Urinary bladder (tissue), 4 donors: ENCODE measurements at places on chromosomes 5 and 9. TPM values are rescaled to one million over a fixed set of nuclear protein-coding genes. Genes with fewer than 3 reads are reported as not detected.
A peak's percentile ranks its signal among the peaks of the same experiment; 100 is the strongest.

The CYLC2 gene
- not detected for total RNA-seq

The NAA35 gene
- 43.8 TPM for total RNA-seq

The PLPPR1 gene
- 0.95 TPM for total RNA-seq

The GMCL2 gene
- total RNA-seq: 0.16 TPM

The SMU1 gene
- 37.0 TPM for total RNA-seq

The TPD52L3 gene
- not detected for total RNA-seq

DNA sequence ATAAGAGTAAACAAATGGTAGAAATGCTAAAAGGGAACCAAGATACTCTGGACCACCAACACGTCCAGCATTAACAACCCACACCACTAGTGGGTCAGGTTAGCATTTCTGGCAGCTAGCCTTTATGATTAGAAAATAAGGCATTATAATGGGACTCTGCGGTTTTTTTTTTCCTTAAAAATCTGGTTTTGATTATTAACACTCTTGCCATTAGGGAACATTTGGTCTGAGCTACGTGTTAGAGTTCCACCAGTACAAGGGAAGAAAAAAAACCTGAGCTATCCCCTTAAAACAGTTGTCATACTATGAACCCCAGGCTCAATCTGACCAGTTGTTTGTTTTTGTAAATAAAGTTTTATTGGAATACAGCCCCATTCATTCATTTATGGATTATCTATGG, 110.4 kb downstream of the NTRK2 start:
- DNase-seq: no peak

DNA sequence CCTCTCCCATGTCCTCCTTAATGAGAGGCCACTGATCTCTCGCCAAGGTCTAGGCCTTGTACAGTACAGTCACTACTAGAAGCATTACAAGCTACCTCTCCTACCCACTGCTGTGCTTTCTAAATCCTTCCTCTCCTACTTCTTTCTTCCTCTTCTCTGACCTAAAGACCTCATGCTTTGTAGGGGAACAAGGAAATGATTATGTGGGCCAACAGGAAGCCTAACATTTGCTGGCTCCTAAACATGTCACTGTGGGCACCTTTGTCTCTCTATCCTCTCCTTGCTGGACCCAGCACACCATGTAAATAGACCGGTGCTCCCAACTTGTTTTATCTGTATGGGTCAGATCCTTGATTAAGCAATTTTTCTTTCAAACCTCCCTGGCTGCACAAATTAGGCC, 16.7 kb downstream of the SLC28A3 start:
- DNase-seq: no peak

- no peak for DNase-seq
These were observed 45.9 kb upstream of the TLX3 start for GRCh38 chr5:171263181-171263580.

DNA sequence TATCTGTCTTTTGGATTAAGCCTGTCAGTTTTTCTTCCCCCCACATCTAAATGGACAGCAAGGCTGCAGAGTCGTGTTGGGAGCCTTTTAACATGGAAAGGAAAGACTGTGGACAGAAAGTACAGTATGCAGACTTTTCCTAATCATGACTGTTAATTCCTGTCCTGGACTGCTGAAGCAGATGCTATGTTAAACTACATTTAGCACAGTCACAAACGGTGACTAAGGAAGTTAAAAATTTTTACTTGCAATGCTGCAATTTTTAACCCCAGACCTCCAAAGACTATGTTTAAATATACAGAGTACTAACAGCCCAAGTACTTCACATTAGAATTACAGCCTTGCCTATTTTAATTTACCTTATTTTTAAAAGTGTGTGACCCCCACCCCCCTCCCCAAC, 51.8 kb downstream of the ELAVL2 start:
- no peak for DNase-seq

DNA sequence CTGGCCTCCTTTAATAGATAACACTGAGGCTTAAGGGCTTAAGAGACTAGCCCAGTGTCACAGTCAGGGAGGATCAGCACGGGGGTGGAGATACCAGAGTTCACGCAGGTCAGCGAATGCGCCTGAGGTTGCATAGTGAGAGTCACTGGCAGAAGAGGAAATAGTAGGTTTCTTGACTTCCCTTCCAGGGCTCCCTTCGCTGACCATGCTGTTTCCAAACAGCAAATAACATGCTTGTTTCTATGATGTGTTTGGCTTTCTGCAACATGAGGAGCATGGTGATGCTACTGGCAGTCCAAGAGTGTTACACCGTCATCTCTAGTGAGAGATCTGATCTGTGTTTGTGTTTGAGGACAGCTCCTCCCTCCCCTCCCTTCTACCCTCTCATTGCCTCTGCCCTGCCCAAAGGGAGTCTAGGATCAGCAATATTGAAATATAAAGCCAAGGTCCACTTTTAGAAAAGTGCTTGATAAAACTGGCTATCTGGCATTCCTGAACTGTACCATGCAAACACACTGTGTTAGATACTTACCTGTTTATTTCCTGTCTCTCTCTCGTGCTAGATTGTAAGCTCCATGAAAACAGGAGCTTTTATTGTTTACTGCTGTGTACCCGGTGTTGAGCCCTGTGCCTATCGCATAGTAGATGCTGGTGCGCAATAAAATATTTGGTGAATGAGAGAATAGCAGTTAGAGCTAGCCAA, 12.3 kb downstream of the TLE4 start:
- no peak for DNase-seq

GRCh38 chr5:55172051-55172899, 702 bp downstream of the CDC20B start:
- peak; percentile 79 for DNase-seq

DNA sequence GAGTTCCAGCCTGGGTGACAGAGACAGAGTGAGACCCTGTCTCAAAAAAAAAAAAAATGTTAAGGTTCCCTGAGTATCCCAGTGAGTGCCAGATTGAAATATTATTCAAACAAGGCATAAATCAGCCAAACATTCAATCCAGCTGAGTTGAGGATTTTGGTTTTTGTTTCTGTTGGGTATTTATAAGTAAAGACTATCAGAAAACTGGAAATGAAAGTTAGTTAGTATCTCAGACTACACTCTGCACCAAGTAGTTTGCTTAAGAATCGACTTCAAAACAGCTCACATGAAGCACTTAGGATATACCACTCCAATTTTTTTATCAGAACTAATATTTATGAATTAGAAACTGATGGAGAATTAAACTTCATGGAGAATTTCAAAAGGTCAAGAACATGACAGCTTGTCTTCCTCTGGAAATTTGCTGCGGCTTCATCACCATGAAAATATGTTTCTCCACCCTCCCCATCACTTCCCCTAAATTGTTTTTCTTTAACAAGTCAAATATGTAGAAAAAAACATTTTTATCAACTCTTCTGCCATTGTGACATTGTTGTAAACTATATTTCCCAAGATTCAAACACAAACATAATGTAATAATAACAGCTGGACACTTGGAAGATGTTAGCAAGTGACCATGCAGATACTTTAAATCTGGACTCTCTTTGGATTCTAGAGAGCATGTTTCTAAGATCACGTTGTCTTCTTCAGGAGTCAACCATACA, 110.0 kb upstream of the PTGER4 start:
- DNase-seq: no peak

DNA sequence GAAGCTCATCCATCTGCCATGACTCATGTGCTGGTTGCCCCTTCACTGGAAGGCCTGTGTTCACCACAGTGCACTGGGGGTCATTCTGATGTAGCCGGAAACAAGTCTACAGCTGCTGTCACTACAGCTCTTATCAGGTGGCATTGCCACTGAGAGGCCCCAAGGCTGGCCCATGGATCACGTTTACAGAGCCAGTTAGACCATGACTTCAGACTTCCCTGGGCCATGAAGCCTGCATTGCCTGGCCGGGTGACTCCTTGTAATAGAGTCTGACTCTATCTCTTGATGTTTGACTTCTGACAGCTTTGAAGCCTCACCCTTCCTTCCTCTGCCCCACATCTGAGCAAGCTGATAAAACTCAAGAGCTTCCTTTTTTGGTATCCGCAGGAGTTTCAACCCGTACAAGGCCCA, 473.5 kb upstream of the DAP start:
- no peak for DNase-seq

DNA sequence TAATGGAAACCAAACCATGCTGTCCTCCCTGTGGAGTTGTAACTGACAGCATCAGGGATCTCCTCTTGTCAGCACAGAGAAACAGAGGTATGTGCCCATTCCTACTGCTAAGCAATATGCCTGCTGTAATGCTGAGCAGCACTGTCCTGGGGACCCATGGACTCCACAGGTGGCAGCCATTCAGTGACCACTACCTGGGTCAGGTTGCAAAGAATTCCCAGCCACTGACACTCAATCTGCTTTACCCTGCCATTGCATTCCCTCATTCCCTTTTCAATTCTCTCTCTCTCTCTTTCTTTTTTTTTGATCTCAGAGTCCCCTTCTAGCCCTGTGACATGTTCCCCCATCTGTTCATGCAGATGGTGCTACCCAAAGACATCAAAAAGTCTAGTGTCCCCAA, 104.1 kb downstream of the GABRB2 start:
- DNase-seq: no peak

DNA sequence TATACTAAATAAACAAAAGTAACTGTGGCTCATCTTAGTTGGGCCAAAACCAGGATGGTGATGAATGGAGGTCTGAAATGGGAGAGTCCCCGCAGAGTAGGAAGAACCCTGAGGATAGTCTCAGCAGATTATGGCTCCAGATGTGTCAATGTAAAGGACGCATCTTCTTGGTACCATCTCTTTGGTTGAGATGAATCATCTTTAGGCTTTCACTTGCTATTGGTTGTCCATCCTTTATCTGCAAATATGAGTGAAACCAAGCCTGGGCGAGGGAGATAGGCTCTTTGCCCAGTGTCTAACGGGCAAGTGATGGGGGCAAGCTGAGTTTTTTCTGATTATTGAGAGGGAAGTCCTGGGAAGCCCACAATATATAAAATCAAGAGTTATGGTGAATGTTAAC, 19.4 kb upstream of the LCP2 start:
- DNase-seq: no peak

DNA sequence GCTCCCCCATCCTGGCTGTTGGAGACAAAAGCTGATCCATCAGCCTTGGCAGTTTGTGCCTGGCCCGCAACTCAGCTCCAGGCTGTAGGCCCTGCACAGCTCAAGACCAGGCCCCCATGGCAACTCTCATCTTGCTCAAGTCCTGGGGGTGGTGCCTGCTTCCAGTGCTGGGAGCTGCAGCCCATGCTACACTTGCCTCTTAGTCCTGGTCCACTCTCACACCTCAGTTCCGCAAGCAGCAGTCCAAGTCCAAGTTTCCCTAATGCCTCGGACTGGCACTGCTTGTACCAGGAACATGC, 14.2 kb downstream of the AHRR start:
- no peak for DNase-seq

DNA sequence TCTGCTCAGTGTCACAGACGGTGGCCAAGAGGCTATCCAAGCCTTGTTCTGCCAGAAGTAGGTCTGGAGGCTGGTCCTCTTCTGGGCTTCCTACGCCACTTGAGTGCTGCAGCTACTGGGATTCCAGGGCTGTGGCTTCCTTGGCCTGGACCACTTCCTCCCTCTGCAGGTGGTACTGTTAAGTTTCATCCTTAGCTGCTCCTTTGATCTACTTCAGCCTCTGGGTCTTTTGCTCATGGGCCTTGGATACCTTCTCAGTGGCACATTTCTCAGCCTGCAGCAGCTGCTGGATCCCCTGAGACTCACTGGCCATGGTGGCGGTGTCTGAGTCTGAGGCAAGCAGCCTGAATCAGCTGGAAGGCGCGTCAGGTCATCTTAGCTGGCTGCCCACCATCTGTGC, 10.3 kb downstream of the CNOT8 start:
- DNase-seq: no peak

GRCh38 chr5:10418654-10419345, 22.9 kb upstream of the ROPN1L start:
- DNase-seq: no peak

- DNase-seq: no peak
These were observed 60.0 kb upstream of the DHFR start for GRCh38 chr5:80714570-80715298.

DNA sequence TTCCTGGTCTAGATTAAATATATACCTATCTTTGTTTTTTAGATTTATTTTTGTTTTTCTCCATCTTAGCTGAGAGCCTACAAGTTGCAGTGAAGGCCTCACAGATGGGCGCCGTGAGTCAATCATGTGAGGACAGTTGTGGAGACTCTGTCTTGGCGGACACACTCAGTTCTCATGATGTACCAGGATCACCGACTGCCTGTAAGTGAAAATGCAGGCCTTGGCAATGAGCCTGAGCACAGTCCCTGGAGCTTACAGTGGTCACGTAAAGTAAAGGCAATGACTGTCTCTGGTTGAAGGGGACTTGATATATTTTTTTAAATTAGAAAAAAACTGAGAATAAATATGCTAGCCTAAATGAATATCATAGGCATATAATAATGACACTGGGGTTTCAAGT, 271.9 kb downstream of the ARHGEF28 start:
- no peak for DNase-seq

- DNase-seq: no peak
These were observed 175.9 kb downstream of the KIF4B start for GRCh38 chr5:155189476-155189875.

DNA sequence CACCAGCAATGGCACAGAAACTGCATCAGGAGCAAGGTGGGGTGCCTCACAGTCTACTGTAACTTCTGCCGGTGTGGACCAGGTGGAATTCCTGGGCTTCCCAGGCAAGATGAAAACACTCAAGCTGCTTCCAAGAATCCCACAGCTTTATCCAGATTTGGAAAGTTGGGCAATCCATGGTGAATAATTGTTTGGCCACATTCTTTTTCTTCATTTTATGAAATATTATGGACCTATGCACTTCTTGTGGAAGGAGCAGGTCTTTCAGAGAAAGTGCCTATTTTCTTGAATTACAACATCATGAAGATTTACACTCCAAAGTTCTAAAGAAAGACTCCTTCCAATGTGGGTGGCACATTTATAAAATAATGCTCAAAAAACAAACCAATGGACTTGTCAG, 503.6 kb downstream of the SEMA5A start:
- DNase-seq: no peak

GRCh38 chr5:43152946-43153345, 32.2 kb downstream of the ZNF131 start:
- no peak for DNase-seq
